Jurkat, Clone E6-1 (cell line): ENCODE measurements at places on chromosomes 2 and 18.

- no peak for DNase-seq
These were observed 61.1 kb downstream of the VWC2L start for GRCh38 chr2:214471990-214472389.

DNA sequence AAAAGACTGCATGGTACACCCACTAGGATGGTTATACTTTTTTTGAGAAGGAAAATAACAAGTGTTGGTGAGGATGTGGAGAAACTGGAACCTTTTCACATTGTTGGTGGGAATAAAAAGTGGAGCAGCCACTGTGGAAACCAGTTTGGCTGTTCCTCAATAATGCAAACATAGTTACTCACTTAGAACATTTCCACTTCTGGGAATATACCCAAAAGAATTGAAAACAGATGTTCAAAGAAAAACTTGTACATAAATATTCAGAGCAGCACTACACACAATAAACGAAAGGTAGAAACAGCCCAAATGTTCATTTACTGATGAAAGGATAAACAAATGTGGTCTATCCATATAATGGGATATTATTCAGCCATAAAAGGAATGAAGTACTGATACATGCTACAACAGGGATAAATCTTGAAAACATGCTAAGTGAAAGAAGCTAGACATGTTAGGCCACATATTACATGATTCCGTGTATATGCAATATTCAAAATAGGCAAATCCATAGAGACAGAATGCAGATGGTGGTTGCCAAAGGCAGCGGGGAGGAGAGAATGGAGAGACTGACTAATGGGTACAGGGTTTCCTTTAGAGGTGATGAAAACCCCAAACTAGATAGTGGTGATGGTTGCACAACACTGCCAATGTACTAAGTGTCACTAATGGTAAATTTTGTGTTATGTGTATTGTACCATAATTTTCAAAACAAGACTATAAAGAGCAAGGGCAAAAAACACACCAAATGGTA lies 20.9 kb upstream of the LMAN1 start:
- DNase-seq: no peak

- no peak for DNase-seq
These were observed 128.7 kb downstream of the CTIF start for GRCh38 chr18:48667276-48668254.

- no peak for DNase-seq
These were observed 229.1 kb upstream of the ACVR2A start for GRCh38 chr2:147615726-147616125.

- no peak for DNase-seq
These were observed 64.7 kb downstream of the DGKD start for GRCh38 chr2:233418761-233419546.

DNA sequence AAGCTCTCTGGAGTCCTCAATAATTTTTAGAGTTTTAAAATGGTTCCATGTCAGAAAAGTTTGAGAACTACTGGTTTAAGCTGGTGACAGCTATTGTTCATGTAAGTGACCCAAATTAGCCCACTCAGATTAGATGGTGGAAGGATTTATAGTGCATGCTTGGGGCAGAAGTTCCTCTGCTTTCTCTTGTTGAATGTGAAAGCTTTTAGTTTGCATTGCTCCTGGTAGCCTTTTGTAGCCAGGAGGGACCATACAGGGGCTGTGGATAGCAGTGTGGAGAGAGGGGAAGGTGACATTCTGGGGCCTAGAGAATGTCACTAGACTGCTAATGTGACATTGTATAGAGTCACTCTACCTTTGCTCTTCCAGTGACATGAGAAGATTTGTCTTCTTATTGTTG lies 40.3 kb upstream of the IGFBP5 start:
- DNase-seq: no peak

GRCh38 chr2:36381993-36382392 lies 26.4 kb downstream of the CRIM1 start:
- DNase-seq: no peak

DNA sequence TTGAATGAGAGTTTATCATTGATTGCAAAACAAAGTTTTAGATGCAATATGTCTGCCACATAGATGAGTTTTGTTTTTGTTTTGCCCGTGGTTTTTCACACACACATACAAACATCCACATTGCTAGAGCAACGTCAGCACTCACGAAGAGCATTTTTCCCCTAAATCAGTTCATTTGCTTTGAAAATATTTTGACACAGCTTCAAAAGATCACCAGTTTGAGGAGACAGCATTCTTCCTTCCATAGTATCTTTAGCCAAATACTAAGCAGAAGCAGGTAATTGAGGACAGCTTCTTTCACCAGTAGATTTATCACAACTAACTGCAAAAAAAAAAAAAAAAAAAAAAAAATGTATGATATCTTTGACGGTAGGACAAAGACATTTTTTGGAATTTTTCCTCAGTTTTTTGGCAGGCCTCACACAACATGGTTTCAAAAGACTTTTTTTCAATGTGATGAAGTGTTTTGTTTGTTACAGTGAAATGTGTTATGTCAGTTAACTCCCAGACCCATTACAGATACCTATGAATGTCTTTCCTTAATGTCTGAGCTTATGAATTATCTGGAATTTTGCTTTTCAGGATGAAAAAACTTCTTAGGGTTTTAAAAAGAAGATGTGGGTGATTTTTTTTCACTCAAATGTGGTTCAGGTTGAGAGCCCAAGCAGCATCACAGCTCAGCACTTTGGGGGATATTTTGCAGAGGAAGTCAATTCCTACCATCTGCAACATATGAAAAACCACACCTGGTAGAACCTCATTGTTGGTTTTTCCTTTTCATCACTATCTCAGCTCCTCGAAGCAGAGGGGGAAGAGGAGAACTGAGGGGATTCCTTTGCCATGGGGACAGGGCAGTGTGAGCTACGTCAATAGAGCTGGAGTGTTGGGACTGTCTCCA lies 31.6 kb downstream of the AOX1 start:
- peak; percentile 72 for DNase-seq

DNA sequence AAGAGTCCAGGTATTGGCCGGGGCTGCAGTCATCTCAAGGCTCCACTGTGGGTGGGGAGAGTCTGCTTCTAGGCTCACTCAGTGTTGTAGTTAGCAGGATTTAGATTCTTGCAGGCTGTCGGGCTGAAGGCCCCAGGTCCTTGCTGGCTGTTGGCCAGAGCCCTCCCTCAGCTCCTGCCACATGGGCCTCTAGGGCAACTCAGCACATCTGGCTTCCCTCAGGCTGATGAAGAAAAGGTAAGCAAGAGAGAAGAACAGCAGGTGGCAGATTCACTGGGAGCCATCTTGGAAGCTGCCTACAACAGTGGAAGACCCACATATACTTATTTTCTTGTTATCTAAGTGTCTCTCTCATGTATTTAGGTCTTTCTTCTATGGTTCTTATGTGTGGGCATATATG lies 4.3 kb downstream of the MRPS9 start:
- no peak for DNase-seq

- DNase-seq: no peak
These were observed 61.0 kb upstream of the KCNJ3 start for GRCh38 chr2:154637456-154637855.

- no peak for DNase-seq
These were observed 49.4 kb downstream of the NBAS start for GRCh38 chr2:15511686-15512085.

DNA sequence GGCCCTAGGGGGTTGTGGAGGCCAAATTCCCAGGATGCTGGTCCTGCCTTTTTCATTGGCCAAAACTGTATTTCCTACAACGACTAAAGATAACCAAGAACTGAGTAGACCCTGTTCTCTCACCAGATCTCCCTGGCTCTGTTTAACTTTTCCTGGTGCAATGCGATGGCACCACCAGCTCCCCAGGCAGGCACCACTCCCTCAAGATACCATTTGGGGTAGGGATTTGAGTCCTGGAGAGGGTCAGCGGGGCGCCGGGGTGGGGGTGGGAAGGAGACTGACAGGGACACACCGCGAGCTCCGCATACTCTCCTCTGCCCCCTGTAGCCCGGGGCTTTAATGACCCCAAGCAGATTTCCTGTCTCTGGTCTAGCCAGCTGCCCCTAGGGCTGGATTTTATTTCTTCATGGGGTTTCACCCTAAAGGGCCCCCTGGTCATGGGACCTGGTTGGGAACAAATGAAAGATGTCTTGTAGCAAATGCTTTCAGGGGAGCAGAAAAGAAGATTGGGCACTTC lies 7.3 kb downstream of the SIX2 start:
- no peak for DNase-seq

GRCh38 chr18:471716-472115 lies 28.8 kb downstream of the COLEC12 start:
- DNase-seq: no peak

GRCh38 chr2:207463433-207463832 lies 66.3 kb upstream of the CREB1 start:
- DNase-seq: peak; percentile 70

GRCh38 chr2:70357684-70358071 lies 55.8 kb upstream of the FAM136A start:
- DNase-seq: no peak

- no peak for DNase-seq
These were observed 17.6 kb downstream of the NEB start for GRCh38 chr2:151716721-151717120.
